ENCODE measurements at places on chromosomes 12 and 14.

DNA sequence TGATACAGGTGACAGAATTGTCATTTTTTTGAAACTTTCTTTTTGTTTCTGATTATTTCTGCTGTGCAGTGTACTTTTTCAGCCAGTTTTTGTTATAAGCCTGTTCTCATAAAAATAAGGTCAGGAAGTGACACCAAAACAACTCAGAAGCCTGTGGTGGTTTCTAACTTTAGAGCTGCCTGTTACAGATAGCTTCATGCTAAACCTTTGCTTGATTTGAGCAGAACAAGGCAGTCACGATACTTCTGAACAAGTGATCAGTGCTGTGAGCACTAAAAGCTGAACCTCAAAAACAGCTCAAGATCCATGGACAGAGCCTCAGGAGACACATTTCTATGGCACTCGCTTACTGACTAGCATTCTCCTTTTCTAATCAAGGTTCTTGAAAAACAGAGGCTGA, 82.0 kb downstream of the PRKCH start:
- DNase-seq: no peak

DNA sequence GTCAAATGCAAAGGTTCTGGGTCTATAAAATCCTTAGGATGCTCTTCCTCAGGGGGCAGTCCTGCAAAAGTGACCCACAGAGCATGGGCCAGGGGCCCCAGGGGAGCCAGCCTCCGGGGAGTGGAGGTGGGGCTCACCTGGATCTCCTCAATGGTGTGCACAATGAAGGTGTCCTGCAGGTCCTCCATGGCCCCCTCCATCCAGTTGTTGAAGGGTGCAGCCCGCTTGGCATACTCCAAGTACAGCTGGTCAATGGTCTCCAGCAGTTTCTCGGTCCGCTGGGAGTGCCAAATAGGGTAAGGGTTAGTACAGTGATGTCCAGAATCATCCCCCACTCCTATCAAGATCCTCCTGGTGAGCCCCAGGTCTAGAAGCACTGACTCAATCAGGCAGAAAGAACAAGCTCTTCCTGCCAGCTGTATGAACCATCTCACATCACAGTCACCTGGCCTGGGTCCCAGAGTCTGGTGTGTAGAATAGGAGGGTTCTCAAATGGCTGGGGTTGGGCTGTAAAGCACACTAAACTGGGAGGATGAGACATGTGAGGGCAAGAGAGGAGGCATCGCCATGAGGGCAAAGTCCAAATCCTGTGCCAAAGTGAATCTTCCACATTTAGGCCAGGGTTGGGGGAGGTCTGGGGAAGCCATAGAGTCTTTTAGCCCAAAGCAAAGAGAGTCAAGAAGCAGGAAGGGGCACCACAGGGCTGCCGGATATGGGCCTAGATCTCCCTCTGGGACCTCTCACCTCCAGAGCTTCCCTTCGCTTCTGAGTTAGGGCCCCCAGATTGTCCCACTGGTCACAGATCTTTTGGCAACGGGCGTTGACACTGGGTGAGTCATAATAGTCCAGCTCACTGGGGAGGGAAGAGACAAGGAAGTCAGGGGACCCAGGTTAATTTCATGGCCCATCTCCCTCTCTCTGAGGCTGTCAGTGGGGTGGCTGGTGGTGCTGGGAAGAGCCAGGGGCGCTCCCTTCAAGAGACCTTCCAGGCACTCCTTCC, 91.5 kb upstream of the ZFP36L1 start:
- DNase-seq: no peak

- DNase-seq: no peak
Measured at GRCh38 chr12:33438851-33439586, 600 bp downstream of the SYT10 start.

DNA sequence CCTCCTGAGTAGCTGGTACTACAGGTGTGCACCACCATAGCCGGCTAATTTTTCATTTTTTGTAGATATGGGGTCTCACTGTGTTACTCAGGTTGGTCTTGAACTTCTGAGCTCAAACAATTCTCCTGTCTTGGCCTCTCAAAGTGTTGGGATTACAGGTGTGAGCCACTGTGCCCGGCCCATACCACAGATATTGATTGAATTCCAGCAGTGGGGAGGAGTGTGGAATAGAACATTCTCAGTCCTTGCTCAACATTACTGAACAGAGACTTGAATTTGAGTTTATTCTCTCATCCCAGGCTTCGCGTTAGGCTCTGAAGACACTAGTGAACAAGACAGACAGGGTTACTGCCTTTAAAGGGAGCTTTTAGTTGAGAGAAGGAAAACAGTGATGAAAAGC, 39.6 kb downstream of the PTPN11 start:
- DNase-seq: no peak

- DNase-seq: no peak
Measured at GRCh38 chr14:74737753-74738325, 24.9 kb downstream of the FCF1 start.

DNA sequence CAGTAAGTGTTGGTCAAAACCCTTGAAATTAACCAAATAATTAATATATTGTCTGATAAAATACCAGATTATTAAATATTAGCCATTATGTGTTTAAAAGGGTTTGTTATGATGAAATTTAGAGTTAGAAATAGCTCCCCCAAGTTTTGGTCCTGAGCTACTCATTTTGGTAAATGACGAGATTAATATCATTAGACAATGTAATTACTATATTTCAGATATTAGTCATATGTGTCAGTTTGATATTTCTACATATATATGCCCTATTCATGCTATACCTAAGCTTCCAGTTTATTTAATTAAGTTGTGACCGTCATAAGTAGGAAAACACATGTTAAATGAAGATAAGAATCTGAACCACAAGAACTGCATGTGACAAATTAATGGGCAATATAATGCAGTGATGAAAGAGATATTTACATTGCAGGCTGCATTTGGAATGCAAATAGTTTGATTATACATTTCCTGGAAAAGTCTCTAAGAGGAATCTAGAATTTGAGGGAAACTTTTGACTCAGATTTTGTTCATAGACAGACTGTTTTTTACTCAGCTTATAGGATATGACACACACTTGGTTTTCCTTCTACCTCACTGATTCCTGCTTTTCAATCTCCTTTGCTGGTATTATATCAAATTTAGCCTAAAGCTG, 70.5 kb downstream of the TBC1D30 start:
- no peak for DNase-seq

DNA sequence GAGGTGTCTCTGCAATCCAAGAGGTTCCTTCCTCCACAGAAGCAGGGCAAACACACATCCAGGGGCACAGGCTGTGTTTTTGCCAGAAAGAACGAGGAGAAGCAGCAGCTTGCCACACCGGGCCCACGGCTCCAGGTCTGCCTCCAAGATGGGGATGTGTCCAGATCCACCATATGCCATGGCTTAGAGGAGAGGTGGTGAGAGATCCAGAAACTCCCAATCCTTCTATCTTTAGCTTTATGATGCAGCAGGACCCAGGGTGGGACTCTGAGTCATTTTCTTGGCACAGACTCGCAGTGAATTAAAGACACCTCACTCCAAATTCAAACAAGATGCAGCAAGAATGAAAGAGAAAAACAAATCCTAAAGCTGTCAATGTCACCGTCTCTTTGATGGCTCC, 481.4 kb upstream of the TMEM132C start:
- no peak for DNase-seq

- DNase-seq: no peak
Measured at GRCh38 chr12:2686280-2686646, 108.5 kb upstream of the FKBP4 start.

DNA sequence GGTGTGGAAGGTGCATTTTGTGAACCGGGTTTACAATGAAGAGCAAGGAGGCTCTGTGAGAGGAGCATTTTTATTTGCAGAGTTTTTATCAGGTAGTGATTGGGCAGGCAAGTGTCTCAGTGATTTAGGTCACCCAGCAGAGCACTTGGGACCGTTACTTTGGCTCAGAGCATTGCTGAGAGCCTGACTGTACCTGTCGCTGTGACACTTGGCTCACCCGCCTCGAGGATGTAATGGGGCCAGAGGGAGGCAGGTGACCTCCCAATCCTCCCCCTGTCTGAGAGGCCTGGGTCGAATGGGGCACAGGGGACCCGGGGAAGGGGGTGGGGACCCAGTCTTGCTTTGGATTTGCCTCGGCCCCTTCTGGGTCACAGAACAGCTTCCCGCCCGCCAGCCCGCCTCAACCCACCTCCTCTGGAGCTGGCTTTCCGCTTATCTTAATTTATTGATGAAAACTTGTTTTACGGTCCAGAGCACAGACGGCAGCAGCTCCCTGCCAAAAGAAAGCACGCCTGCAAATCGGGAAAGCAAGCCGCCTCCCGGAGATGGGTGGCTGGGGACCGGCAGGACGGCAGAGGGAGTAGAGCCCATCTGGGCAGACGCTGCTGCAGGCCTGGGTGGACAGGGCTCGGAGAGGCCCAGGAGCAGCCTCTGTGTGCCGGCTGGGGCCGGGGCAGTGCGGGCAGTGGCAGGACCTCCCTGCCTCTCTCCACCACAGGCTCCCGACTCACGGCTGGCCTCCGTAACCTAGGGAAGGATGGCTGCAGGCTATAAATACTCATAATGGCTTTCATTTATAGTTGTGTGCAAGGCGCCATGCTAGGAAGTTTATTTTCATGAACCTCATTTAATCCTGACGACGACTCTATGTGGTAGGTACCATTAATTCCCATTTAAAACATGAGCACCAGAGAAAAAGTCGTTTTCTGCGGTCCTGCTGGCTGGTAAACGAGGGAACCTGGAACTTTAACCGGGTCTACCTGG, 187.1 kb downstream of the TSPAN9 start:
- no peak for DNase-seq

- DNase-seq: no peak
Measured at GRCh38 chr12:2654741-2655140, 140.0 kb upstream of the FKBP4 start.

DNA sequence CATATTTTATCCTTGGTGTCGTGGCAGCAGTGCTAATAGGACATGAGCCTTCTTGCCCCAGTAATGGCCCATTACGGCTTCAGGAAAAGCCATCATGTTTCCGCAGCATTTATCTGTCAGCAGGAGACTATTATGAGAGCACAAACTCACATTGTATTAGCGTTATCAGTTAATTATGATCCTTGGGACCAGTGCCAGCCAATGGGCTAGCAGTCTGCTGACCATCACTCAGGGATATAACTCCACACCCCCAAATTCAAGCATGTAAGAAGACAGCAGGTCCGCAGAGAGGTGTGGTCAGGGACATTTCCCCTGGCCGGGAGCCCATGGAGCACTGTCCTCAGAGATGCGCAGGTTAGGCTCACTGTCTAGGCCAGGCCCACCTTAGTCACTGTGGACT, 4.9 kb upstream of the ESRRB start:
- DNase-seq: no peak

DNA sequence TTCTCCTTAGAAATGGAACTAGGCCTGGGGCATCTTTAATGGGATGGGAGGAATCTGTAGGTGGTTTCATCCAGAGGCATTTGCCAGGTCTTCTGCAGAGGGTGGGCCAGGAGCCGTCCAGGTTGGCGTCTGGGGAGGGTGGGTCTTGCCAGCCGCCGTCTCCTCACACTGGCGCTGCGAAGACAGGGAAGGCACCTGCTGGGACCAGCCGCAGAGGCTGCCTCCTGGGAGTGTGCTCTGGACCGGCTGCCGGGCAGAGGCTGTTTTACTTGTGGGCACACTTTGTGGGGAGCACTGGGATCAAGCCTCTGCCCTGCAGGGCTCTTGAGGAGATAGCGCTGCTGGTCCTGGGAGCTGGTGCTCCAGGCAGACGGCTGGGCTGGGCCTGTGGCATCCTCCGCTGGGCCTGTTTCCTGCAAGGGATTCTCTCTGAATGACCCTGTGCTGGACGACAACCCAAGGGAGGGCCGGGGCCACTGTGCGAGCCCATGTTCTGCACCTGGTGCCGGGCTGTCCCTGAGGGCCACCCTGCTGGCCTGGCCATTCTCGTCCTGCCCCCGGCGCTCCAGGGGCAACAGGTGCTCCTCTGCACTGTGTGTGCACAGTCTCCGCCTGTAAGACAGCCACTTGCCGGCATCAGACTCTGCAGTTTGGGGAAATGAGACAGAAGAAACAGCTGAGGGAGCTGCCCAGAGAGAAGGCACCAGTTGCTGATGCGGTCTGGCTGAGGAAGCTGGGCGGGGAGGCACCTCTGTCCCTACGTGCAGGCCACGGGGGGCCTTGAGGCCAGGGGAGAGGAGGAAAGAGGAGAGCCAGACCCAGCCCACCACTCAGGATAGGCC, 10.0 kb upstream of the TEX22 start:
- no peak for DNase-seq

- no peak for DNase-seq
Measured at GRCh38 chr12:96387981-96388380, 12.3 kb downstream of the CDK17 start.

DNA sequence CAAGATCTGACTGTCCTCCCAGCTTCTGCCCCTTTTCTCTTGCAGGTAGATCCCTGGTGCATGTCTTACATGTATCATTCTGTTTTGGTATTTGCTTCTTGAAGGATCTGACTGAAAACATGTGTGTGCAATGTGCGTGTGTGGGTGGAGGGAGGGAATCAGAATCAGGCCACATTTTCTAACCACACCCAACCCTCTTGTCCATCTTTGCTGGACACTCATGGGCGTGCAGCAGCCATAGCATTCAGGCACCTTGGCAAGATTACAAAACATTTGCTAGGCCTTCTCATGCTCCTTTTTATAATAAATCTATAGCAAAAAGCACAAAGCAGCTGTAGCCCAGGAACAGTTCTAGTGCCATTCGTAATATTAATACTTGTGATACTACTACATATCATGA, 233.6 kb upstream of the E2F7 start:
- no peak for DNase-seq

- no peak for DNase-seq
Measured at GRCh38 chr14:105141486-105142281, 26.9 kb downstream of the JAG2 start.

- no peak for DNase-seq
Measured at GRCh38 chr14:33899723-33900341, 51.0 kb downstream of the EGLN3 start.

- no peak for DNase-seq
Measured at GRCh38 chr14:97995038-97995437, 1197.9 kb downstream of the VRK1 start.

DNA sequence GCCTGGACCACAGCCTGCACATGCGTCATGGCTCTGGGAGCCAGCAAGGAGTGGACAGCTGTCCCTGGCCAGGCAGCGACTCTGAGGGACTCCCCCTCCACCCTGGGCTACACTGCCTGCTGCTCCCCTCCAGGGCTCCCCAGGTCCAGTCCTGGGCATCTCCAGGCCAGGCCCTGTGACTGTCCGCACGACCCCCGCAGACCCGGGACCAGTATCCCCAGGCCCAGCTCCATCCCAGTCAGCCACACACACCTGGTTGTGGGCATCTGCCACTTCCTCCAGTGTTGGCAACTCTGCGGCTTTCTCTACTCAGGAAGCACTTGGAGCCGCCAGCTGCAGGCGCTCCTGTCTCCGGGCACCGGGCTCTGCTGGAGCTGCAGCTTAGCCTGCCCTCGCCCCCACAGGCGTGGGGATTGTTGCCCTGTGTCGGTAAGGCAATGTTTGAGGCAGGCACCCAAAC, 2.4 kb downstream of the ULK1 start:
- no peak for DNase-seq

DNA sequence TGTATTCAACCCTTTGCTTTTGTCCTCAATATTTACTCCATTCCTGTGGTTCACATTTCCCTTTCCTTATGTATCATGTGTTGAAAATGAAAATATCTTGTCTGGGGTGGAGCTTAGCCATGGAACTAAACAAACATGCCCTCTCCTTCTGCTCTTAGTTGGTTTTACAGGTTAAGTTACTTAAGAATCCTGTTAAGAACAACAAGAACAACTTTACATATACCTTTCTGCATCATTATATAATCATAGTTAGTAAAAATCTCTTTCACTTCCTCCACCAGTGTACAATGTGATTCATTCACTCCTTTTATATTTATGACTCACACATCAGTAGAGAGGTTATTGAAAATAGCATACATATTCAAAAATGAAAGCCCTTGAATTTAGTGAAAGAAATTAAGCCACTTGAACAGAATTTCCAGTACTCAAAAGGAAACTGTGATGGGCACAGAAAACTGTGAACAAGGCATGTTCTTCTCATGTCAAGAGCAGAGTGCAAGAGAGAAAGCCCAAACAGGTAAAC, 307.7 kb downstream of the CCDC91 start:
- DNase-seq: no peak

Data from stimulated activated CD8-positive, alpha-beta memory T cell treated with anti-CD3 and anti-CD28 coated beads, Interleukin-2, amount 100 ng/mL, for 1 hour (primary cell).